Brain (organoid and tissue), 16 donors: ENCODE measurements at places on chromosomes 2 and 18. TPM values are rescaled to one million over a fixed set of nuclear protein-coding genes. Genes with fewer than 3 reads are reported as not detected.

- DNase-seq, result no peak
Measured at GRCh38 chr2:112805542-112805941, 21.2 kb upstream of the IL1A start.

The SAG gene
- not detected for polyA plus RNA-seq

The CCDC74B gene
- 32.4 TPM for polyA plus RNA-seq

The NYAP2 gene
- polyA plus RNA-seq, result 0.20 TPM

The MAP3K19 gene
- not detected for polyA plus RNA-seq

GRCh38 chr18:34709750-34710441 is at the start of gene DTNA:
Gene DTNA (plus strand): TSS chr18:34710298. CDS start chr18:34755977, 45,679 bp downstream.
- peak; percentile 76 for DNase-seq

GRCh38 chr2:81870119-81870518 is 1565.6 kb upstream of the LRRTM1 start:
- no peak for DNase-seq

DNA sequence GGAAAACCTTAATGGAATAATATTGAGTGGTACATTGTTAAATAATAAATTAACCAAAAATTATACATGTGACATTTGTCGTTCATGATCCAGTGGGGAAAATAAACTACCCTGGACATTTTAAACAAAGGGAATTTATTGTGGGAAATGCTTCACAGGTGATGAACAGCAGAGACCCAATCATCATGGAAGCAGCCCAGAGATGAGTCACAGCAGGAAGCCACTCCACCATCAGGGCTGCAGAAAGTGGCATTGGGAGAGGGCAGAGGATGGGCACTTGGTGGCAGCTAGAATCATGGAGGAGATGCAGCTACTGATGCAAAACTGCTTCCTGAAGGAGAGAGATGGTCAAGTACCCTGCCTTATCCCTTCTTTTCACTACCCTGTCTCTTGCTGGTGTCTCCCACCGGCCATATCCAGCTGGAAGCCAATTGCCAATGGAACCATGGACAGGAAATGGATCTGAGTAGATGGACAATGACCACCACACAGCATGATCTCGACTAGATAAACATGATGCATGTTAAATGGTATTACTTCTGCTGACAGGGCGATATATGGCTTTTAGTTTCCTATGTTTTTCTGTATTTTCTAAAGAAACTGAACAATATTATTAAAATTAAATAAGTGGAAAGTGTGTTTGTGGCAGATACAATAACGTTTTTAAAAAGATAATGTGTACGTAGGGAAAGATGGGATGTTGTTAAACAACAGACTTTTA is 139.8 kb downstream of the RPIA start:
- DNase-seq, result no peak

The IL36G gene
- not detected for polyA plus RNA-seq

The SATB2 gene
- polyA plus RNA-seq, result 7.2 TPM

GRCh38 chr18:31045599-31045998 is 3.1 kb upstream of the DSC3 start:
- no peak for DNase-seq

- no peak for DNase-seq
Measured at GRCh38 chr2:147663962-147664361, 180.9 kb upstream of the ACVR2A start.

The LHCGR gene
- polyA plus RNA-seq, result not detected

The CHRND gene
- polyA plus RNA-seq, result not detected

The MYO7B gene
- 0.46 TPM for polyA plus RNA-seq

GRCh38 chr2:99821039-99821438 is 321.4 kb downstream of the AFF3 start:
- no peak for DNase-seq

DNA sequence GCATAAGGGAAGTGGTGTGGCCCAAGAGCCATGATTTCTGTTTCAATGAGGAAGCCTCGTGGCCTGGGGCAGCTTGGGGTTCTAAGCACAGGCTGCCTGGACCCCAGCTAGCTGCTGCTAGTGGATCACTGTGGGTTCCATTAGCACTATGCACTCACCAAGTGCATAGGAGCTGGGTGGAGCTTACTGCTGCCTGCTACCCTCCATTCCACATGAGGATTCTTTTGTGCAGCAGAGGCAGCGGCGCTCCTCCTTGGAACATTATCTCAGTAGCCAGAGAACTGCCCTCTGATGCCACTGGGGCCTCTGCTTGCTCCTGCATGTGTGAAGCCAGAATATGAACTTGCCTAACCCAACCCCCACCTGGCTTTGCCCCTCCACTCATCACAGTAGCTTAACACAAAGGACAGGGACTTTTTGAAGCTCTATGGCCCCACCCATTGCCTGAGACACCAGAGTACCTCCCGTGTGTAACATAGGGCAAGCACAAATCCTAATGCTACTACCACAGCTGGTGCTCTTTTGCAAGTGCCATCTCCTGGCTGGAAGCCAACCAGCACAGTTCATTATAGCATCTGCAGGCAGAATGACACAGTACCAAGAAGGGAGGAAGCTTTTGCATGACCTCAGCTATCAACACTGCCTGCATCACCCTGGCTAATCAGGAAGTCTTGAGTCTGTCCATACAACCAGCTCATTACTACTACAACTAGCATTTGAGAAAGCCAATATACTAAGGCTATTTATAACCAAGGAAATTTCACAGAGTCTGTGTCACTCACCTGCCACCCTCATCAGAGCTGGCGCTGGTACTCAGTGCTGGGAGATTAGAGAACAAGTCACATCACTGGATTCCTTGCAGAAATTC is 297.0 kb upstream of the GULP1 start:
- no peak for DNase-seq
